ENCODE measurements at places on chromosomes 7 and 10.

GRCh38 chr10:81728692-81729091 lies 146.3 kb upstream of the NRG3 start:
- DNase-seq = no peak

GRCh38 chr10:1233031-1233430 lies 176.8 kb downstream of the WDR37 start:
- no peak for DNase-seq

DNA sequence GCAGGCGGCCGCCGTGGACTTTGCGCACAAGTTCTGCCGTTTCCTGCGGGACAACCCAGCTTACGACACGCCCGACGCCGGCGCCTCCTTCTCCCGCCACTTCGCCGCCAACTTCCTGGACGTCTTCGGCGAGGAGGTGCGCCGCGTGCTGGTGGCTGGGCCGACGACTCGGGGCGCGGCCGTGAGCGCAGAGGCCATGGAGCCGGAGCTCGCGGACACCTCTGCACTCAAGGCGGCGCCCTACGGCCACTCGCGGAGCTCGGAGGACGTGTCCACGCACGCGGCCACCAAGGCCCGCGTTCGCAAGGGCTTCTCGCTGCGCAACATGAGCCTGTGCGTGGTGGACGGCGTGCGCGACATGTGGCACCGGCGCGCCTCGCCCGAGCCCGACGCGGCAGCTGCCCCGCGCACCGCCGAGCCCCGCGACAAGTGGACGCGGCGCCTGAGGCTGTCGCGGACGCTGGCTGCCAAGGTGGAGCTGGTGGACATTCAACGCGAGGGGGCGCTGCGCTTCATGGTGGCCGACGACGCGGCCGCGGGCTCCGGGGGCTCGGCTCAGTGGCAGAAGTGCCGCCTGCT lies 14.1 kb downstream of the SH2B2 start:
- no peak for DNase-seq

DNA sequence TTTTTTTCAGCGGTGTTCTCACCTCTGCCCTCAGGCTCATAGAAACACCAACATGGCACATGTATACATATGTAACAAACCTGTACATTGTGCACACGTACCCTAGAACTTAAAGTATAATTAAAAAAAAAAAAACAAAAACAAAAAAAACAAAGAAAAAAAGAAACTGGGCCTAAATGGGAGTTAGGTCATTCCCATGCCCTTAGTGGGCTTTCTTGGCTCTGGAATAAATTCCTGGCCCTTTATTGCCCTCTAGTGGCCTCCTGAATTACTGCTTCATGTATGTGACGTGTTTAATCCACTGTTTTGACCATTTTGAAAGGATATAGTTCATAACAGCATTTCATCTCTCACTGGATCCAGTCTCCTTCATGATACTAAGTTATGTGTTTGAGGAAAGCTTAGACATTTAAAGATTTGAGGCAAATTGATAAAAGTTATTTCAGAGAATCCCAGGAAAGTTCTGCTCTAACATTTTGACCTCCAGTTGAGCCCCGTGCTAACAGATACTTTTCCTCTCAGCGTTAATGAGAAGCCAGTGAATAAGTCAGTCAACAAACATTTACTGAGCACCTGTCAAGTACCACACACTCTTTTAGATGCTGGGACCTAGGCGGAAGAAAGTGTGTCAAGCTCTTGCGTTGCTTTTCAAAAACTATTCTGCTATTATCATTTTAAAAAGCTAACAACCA lies 54.7 kb upstream of the SYPL1 start:
- peak; percentile 67 for DNase-seq

DNA sequence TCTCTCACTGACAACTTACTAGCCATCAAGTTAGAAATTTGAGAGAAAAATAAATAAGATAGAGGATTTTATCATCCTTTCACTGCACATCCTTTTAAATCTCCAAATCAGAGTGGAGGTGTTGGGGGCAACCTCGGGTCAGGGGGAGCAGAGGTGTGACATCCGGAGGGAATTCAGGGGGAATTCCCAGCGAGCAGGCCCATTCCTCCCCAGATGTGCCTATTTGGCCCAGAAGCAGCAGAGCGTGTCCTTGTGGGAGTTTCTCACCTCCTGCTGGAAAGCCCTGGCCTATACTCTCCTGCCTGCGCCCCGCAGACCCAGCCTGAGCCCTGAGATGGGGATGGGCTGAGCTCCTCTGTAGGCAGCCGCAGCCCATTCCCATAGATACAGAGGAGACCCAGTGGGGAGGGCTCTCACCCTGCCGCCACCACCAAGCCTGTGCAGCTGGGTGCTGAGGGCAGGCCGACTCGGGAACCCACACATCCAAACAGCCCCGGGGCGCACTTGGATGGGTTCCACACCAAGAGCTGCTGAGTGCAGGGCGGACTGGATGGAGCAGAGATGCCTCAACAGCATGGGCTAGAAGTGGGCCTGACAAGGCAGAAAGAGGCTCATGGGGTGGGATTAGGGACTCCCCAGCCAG lies 124.5 kb downstream of the CXCL12 start:
- no peak for DNase-seq

GRCh38 chr7:132681951-132682350 lies 105.7 kb upstream of the PLXNA4 start:
- DNase-seq = no peak

- no peak for DNase-seq
These were observed 86.8 kb downstream of the NPS start for GRCh38 chr10:127635882-127636281.

DNA sequence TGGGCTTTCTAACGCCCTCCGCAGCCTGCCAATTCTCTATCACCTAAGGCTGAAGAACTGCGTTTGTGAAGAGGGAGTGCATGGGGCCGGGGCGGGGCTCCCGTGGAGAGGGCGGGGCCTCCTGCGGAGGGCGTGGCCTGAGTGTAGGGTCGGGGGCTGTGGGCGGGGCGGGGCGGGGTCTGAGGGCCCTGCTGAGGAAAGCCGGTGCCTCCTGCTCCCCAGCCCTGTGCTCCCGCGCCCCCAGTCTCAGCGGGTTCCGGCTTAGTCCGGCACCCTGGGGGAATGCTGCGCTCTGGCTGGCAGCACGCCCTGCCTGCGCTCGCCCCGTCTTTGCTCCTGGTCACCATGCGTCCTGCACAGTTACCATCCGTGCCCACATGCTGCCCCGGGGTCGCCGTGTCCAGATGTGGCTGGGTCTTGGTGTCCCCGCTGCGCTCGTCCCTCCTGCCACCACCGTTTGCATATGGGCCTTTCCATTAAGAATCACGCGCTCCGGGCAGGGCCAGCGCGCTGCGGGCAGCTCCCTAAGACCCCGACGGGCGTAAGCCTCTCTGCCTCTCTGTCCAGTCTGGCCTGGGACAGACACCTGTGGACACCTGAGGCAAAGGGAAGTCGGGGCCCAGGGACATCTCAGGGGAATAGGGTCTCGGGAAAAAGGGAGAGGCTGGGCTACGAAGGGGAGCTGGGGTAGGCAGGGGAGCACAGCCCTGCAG lies 144.0 kb upstream of the RET start:
- no peak for DNase-seq
